ENCODE measurements at places on chromosomes 2 and 18.

- no peak for DNase-seq
Measured at GRCh38 chr2:134393075-134393461, 139.2 kb downstream of the MGAT5 start.

GRCh38 chr18:48570313-48570712 is 31.5 kb downstream of the CTIF start:
- DNase-seq, result no peak

- DNase-seq, result no peak
Measured at GRCh38 chr2:226693521-226693920, 106.1 kb downstream of the IRS1 start.

DNA sequence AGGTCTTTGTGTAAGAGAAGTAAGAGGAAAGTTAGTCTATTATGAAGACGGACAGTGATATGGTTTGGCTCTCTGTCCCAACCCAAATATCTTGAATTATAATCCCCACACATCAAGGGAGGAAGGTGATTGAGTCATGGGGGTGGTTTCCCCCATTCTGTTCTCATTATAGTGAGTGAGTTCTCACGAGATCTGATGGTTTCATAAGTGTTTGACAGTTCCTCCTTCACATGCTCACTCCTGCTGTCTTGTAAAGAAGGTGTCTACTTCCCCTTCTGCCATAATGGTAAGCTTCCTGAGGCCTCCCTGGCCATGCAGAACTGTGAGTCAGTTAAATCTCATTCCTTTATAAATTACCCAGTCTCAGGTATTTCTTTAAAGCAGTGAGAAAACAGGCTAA is 67.6 kb downstream of the NEURL3 start:
- no peak for DNase-seq

DNA sequence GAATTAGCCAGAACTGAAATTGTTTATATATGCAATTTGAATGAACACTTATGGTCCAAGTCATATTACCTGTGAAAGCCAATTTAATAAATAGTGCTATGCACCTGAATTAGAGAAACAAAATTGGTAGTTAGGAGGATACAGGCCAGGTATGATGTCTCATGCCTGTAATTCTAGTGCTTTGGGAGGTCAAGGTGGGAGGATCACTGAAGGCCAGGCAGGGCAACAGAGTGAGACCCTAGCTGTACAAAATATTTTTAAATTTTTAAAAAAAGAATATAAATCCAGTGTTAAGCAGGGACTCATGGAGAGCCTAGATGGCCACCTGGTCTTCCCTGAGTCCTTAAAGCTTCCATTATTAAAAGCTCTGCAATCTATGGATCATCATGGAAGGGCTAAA is 7.3 kb upstream of the PSTPIP2 start:
- no peak for DNase-seq

DNA sequence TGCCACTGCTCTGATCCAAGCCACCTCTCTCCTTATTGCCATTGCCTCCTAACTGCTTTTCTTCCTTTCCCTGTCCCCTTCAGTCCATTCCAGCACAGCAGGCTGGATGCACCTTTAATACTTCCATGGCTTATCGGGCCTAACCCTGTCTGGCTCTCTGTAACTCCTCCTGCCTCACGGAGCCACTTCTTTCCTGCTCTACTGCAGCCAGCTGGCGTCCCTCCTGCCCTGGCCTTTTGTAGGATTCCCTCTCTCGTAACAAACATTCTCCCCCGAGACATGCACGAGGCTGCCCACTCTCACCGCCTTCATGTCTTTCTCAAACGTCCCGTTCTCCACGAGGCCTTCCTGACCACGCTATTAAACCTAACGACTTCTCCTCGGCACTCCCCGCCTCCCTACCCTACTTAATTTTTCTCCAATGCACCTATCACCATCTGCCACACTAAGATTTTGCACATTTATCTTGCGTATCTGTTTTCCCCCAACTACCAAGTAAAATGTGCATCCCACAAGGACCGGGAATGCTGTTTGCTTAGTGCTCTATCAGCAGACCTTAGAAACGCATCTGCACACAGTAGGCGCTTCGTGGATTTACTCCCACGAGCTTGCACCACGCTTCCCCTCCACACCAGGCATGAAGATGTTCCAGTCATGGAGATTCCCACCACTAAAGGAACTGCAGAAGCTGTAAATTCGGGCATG is 728 bp upstream of the C18orf63 start:
- DNase-seq, result no peak

GRCh38 chr2:187459256-187459655 is 11.2 kb upstream of the CALCRL start:
- DNase-seq, result no peak

- DNase-seq, result no peak
Measured at GRCh38 chr2:953975-954686, 3.5 kb downstream of the SNTG2 start.

- no peak for DNase-seq
Measured at GRCh38 chr18:60754413-60755009, 381.9 kb upstream of the MC4R start.

DNA sequence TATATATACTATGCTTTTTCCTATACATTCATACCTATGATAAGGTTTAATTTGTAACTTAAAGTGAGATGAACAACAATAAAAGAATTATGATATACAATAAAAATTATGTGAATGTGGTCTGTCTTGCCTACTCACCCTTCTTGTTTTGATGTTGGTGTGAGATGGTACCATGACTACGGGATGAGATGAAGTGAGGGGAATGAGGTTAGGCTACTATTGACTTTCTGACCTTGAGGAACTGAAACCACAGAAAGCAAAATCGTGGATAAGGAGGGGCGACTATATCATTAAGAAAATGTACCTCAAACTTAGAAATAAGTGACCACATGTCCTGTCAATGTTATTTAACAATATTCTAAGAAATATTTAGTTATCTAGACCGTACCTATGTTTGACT is 103.9 kb upstream of the PPP1CB start:
- DNase-seq, result peak; percentile 17

- DNase-seq, result no peak
Measured at GRCh38 chr2:112762276-112762675, 2.1 kb downstream of the CKAP2L start.

DNA sequence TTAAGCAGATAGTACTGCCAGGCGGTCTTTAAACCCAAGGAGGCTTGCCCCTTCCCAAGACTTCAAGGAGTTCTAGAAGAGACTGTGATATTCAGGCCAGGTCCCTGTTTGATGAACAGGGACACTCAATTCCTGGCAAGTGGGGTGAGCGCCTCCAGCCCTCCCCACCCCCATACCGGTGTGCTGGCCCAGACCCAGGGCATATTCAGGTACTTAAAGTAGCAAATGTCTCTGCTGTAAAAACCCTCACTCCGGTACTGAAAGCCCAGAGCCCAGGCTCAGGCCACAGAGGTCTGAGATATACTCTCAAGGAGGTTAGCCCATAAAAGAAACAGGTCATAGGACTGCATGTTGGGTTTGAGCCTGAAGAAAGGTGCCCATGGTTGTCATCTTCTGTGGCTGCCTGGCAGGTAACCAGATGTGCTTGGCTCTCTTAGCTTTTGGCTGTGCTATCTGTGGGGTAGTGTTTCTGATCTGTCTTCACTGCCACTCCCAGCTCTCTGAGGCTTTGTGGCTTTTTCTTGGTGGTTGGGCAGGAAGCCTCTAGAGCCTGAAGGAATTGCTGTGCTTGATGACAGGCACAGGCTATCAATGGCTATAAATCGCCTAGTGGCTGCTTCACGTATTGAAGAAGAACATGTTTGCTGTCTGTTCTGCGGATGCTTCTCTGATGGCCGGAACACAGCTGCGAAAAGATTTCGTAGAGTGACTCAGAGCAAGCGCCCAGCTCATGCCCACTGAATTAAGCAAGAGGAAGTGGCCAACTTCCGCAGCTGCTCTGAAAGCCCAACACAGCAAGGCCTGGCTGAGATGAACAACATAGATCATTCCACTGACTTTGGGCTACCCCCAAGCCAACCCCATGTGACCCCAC is 63.3 kb upstream of the ALPP start:
- peak; percentile 86 for DNase-seq

DNA sequence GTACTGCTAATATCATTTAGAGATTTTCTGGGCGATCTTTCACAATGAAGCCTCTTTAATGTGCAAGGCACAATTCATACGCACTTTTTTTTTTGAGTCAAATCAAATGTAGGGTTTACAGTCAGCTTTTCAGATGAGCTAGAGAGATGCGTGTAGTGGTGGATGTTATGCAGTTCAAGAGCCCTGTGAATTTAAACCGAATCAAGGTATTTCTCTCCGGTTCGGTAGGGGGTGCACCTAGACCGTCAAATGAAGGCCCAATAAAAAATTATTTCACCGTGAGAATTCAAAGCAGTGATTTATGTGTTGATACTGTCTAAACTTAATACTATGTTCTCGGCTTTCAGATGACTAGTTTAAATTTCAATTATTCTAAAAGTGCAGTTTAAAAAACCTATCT is 1.1 kb downstream of the PTH2R start:
- no peak for DNase-seq

DNA sequence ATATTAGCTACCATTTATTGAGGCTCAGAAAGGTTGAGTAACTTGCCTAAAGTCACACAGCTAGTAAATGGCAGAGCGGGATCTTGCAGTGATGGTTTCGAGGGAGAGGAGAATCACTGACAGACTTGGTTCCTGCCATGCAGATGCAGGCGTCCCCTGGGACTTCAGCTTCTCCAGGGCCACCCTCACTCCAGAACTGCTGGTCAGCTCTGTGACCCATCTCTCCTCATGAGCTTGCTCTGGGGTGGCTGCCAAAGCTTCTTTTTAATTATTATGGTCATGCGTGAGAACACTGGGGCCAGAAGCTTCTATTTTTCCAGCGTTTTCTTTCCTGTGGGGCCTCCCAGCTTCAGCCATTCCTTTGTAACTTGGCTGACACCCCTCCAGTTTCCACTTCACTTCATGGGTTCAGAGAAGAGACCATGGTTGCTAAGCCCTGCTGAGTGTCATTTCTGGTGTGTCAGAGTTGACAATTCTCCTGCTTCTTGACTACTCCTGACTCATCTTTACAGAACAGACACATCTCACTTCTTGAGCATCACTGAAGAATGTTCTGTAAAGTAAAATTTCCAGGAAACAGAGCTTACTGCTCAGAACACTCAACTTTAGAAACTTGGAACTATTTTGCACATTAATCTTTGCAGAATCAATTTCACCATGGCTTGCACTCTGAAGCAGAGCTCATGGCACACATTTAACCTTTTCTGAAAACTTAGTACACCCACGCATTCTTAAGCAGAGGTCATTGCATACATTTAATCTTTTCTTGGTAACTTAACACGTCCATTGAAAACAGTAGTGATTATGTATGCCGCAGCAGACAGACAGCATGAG is 70.4 kb downstream of the IL1R2 start:
- DNase-seq, result no peak

GRCh38 chr2:225612636-225613035 is 213.1 kb downstream of the NYAP2 start:
- DNase-seq, result no peak

DNA sequence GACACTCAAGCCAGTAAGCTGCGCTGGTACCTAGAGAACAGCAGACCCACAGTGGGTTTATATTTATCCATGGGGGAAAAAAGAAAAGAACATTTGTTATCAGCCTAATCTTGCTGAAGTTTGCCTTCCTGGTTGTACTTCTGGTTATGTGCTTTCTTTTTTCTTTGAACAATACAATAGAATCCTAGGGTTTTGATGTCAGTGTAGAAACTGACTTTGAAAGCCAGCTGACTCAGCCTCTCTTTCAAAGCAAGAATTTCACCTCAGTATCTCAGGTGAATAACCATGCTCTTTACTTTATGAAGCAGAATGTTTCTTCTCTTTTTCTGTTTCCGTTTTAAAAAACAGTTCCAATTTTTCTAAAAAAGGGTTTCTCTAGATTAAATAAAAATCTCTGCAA is 78.4 kb downstream of the CD8B2 start:
- no peak for DNase-seq

DNA sequence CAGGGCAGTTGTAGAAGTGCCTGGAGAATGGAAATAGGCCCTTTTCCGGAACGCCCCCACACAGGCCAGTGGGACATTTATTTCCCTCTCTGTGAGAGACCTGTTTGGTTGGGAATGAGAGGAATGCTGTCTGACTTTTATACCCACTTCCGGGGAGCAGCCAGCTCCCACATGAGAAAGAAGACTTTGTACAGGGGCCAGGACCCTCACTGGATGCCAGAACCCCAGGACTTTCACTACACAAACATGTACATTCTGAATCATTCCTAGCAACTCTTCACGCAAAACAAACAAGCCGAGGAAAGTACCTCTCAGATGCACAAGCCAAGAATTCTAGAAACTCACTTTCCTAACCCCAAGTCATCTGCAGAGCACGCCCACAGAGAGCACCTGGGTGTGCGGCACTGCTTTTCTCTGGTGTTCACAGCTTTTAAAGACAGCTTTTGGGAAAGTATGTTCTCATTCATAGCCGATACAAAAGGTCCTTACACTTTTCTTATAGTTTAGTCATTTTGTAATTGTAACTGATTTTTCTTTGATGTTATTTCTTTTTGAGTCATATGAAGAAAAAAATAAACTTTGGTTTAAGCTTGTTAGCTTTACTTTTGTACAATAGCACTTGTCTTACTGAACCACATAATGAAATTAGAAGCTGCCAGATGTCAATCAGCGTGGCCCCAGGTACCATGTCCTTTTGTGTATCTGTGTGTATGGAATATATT is 856.1 kb upstream of the ID2 start:
- DNase-seq, result no peak

DNA sequence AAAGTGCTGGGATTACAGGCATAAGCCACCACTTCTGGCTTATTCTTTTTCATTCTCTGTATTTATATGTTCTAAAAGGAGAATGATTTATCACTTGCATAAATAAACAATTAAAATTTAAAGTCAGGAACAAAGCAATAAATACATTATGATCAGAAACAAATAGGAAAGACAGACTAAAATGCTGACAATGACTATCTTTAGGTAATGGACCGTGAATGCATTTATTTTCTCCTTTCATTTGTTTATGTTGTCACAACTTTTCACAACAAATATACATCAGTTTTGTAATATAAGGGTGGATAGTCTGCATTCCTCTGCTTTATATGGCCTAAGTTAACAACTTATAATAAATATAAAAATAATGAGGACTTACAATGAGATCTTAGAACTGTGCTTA is 199.2 kb upstream of the EPHA4 start:
- DNase-seq, result no peak

- DNase-seq, result no peak
Measured at GRCh38 chr2:2333076-2333475, 2.0 kb upstream of the MYT1L start.

DNA sequence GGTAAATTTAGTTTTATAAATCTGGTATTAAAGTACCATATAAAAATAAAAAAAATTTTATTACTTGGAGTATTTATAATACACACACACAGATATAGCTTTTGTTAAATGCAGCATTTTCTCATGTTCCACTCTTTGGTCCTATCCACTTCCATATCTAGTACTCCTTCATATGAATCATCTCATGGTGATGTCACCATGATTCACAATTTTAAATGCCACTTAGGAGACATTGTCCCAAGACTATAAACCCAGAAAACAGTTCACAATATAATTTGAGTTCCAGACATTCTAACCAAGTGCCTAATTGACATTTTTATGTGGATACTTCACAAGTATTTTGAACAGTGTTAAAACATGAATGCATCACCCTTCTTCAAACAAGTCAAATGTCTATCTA is 1398.3 kb downstream of the DSC3 start:
- no peak for DNase-seq

- no peak for DNase-seq
Measured at GRCh38 chr2:19833978-19834377, 67.8 kb downstream of the TTC32 start.

GRCh38 chr2:236175548-236176150 is 7.5 kb upstream of the GBX2 start:
- DNase-seq, result no peak

- DNase-seq, result no peak
Measured at GRCh38 chr18:45678850-45679249, 45.1 kb upstream of the SLC14A1 start.

All from CD4-positive, alpha-beta T cell treated with Interleukin-17A for 1 hour (primary cell).